ENCODE measurements at places on chromosomes 16 and 17.

- DNase-seq, result no peak
Measured at GRCh38 chr17:3659541-3660111, 8.8 kb downstream of the TAX1BP3 start.

GRCh38 chr17:66348584-66349165 lies 46.3 kb downstream of the PRKCA start:
- DNase-seq, result no peak

DNA sequence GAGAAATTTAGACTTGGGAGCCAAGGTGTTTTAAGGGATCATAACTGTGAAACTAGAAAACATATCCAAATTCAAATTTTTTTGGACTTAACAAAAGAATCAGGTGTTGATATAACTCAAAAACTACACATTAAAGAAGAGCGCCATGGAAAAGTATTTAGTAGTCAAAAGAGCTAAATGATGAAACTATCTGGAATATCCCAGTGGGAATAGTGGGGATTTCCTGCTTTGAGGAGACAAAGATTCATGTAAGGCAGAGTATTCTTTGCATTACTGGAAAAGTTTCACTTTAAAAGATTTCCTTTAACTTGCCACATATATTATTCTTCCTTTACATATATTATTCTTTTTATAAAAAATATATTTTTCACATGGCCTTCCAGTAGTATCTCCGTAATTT lies 40.3 kb upstream of the VPS4A start:
- DNase-seq, result no peak

DNA sequence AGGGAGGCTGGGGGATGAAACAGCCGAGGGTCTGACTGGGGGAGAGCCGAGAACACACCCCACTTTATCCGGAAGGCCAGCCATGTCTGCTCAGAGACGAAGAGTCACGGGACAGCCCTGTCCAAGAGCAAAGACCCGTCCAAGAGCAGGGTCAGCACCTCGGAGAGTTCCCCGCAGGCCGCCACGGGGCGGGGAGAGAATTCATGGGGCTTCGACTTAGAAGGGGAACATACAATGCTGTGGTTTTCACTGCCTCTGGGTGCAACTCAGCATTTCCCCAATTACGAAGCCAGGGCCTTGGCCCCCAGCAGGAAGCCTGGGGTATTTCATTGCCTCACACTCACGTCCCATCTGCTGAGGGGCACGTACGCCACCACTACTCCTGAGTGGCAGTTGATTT lies 59.3 kb downstream of the JPH3 start:
- DNase-seq, result no peak

GRCh38 chr17:72474719-72475477 lies 354.1 kb downstream of the SOX9 start:
- no peak for DNase-seq

GRCh38 chr17:12301551-12301950 lies 280.9 kb downstream of the MAP2K4 start:
- no peak for DNase-seq

- DNase-seq, result no peak
Measured at GRCh38 chr16:27429330-27429871, 27.4 kb downstream of the IL21R start.

DNA sequence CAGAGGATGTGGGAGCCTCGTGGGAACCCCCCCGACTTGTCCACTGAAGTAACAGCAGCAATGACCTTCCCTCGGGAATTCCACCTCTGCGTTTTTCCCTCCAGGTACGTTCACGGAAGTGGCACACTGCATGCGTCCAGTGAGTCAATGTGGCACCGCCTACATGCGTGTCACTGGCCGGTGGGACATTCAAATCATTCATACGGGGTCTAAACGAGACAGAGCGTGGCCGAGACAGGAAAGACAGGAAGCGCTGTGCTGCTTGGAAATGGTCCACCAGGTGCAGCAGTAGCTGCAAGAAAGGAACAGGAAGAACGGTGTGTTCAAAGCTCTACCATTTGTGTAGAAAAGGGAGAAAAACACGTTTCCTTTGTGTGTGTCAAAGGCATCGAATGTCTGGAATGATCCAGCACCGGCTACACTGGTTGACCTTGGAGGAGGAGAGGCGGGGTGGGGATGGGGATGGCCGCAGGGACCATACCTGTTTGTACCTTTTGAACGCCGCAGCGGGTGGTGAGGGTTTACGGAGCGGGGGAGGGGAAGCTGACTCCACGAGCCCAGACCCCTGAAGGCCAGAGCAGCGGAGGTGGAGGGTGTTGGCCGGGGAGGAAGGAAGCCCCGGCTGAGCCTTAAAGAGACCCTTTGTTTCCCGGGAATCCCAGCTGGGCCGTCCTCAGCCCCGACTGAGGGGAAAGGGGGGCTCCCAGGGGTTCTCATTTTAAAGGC lies 1.7 kb upstream of the PGAP6 start:
- DNase-seq, result no peak

DNA sequence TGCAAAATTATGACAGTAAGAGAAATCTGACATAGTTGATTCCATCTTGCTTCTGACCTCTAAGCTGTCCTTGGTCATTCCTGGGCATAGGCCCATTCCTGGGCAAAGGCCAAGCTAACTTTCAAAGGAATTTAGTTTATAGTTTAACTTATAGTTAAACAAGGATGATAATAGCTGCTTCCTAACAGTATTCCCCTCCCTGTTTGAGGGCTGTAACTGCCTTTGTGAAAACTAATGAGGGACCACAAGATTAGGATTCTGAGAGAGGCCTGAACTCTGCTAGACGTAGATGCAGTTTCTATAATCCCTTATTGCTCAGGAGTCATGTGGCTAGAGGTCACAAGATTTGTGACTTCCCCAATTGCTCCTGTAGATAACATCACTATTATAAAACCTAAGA lies 80.2 kb upstream of the ASIC2 start:
- no peak for DNase-seq

- DNase-seq, result no peak
Measured at GRCh38 chr17:68020409-68020756, 15.2 kb upstream of the KPNA2 start.

- DNase-seq, result no peak
Measured at GRCh38 chr17:32731556-32732295, 145.2 kb downstream of the MYO1D start.

GRCh38 chr17:18176176-18176575 lies 7.5 kb upstream of the ALKBH5 start:
- DNase-seq, result no peak

Data from glutamatergic neuron (in vitro differentiated cells).